ENCODE measurements at places on chromosomes 4 and X.

DNA sequence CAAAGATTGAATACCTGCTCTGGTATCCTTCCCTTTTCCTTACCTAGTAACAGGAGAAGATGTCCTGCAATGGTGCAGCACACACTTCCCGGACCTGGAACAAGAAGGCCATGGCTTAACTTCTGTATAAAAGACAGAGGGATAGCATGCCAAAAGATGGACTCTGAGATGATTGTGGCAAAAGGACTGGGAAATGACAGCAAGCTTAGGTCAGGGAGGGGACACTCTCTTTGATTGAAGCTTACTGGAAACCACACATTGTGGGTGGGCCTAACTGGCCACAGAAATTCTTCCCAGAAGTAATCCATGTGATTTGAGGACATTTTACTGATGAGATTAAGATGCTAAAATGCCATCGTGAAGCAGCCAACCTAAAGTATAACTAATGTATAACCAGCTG is 71.0 kb upstream of the OTUD4 start:
- no peak for DNase-seq

GRCh38 chr4:8040607-8041006 is 100.9 kb upstream of the AFAP1 start:
- no peak for DNase-seq

DNA sequence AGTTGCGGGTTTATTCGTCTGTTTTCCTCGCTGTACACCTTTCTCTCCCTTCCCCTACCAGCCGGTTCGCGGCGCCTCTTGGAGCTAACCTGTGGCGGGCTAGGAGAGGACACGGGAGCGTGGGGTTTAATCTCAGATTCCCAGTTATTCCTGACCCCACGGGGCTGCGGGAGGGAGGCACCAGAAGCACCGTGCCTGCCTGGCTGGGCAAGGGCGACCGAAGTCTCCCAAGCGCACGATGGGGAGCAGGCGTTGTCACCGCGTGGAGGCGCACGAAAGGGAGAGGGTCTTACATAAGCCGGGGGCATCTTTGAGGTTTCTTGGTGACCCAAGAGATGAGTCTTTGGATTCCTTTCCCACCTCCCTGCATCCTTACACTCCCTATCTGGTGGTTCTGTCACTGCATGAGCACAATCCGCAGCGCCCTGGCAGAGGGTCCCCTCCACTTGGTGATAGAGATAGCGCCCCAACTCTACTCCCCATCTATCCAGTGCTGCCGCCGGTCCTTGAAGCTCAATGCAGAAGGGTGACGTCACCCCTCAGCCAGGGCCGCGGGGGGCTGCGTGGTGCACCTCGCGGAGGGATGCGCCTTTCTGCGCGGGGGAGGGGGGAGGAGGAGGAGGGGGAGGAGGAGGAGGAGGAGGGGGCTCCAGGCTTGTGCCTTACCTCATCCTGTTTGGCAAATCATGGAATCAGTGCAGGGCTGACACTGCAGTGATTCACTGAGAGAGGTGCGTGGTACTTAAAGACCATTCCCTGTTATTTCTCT is 793 bp downstream of the TSPAN7 start:
- DNase-seq = peak; percentile 46

- no peak for DNase-seq
These were observed 37.2 kb downstream of the ABLIM2 start for GRCh38 chr4:8121292-8122015.

DNA sequence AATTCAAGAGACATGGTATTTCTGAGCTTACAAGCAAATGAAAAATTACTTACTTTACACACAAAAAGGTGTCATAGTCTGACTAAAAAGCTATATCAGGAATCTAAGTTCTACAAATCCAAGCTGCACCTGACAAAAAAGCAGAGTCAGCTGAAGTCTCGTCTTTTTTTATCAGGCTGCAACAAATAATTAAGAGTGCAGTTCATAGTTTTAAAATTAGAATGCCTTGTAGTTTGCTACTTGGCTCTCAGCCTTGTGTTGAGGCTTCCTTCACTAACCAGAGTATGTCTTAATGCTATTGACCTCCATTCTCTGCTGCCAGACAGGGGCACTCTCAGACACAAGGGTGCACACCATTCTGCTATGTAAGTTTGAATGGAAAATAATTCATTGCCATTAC is 940.7 kb downstream of the PCDH7 start:
- no peak for DNase-seq
